Hepatocyte (in vitro differentiated cells): ENCODE measurements at places on chromosomes 16 and 17. TPM values are rescaled to one million over a fixed set of nuclear protein-coding genes. Genes with fewer than 3 reads are reported as not detected.

The DPEP3 gene
- total RNA-seq = not detected in 2 replicates

DNA sequence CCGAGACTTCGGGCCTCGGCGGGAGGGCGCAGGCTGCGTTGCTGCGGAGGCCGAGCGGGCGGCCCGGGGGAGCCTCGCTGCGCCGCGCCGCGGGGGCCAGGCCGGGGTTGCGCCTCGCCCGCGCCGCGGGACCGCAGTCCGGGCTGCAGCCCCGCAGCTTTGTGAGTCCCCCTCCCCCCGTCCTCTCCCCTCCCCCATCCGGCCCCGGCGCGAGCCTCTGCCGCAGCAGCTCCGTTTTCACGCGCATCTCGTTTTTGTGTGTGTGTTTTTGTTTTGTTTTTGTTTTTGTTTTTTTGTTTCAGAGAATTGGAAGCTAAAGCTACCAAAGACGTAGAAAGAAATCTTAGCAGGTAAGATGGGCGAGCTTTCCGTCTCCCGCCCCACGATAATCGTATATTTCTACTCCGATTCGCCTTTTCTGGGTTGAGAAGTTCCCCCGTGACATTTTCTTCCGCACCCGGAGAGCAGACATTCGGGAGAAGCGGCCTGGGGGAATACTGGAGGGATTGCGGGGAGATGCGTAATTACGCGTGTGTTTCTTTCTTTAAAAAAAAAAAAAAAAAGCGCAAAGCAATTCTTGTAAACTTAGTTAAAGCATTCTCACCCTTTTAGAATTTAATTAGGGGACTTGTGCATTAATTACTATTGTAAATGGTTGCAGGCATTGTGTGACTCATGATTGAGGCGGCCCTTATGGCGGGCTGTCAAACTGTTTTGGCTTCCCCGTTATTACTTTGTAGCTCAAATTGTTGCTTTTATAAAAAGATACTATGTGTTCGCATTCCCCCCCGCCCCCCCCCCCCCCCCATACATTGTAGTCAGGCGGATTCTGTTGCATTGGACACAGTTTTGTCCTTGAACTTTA is 732 bp downstream of the TNRC6A start:
- peak; percentile 52 for DNase-seq
- H3K27me3 ChIP-seq = no peaks in the 10 kb centered on the region
- no peaks in the 10 kb centered on the region for H3K36me3 ChIP-seq
- peak overlapping the region; percentile 97 for H3K4me3 ChIP-seq

GRCh38 chr16:54487933-54488332 is 201.3 kb upstream of the IRX3 start:
- H3K4me1 ChIP-seq = peaks cover 7% of the 10 kb centered on the region
- no peaks in the 10 kb centered on the region for H3K36me3 ChIP-seq
- no peaks in the 10 kb centered on the region for H3K27me3 ChIP-seq

The CDH8 gene
- 2.1 TPM in 2 replicates for total RNA-seq

The TMEM114 gene
- not detected in 2 replicates for total RNA-seq

DNA sequence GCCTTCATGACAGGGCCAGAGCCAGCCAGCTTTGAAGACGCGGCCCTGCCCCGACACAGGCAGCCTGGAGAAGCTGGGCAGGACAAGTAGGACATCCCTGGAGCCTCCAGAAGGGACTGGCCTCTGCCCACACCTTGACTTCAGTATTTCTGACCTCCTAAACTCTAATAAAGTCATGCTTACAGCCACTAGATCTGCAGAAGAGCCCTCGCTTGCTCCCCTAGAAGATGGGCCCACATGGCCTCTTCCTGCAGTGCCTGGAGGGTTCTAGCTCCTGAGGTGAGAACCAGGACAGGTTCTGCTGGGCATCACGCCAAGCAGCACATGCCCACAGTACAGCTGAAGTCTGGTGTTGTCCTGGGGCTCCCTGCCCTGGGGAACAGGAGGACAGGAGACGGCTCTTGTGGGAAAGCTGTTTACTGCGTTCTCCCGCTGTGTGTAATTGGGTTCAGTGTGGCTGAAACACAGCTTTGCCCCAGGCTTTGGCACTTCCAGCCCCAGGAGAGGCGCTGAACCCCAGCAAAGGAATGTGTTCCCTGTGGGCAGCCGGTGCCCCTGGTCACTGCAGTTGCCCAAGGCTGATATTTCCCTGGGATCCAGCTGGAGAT is 2.6 kb downstream of the APRT start:
- no peak overlapping the region for H3K27ac ChIP-seq
- H3K36me3 ChIP-seq = no peaks in the 10 kb centered on the region
- DNase-seq = no peak

DNA sequence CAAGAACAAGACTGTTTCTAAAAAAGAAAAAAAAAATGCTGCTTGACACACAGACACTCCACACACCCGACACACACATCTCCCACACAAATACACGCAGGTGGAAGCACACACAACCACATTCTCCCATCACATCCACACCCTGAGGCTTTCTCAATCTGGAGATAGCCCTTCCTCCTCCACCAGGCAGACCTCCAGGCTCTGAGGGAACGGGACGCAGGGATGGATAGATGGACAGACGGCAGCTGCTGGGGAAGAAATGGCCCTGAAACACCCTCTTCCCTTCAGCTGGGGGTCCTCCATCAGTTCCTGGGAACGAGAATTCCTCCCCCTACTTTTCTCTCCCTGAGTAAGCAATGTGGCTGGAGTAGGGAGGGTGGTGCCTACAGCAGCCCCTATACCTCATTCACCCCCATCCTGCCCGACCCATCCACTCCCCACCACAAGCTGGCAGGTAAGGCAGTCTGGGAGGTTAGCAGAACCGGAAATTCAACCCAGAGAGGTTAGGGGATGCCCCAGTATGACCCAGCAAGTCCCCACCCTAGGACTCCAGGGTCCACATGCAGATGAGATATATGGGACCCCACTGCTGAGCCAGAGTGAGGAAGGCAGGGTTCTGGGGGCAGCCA is 4.1 kb upstream of the LITAFD start:
- DNase-seq = no peak
- peak overlapping the region; percentile 88 for H3K27ac ChIP-seq
- no peak overlapping the region for H3K4me3 ChIP-seq
- H3K4me1 ChIP-seq = no peaks in the 10 kb centered on the region
- H3K27me3 ChIP-seq = no peaks in the 10 kb centered on the region
- no peaks in the 10 kb centered on the region for H3K36me3 ChIP-seq

The KRTAP3-2 gene
- not detected in 2 replicates for total RNA-seq

DNA sequence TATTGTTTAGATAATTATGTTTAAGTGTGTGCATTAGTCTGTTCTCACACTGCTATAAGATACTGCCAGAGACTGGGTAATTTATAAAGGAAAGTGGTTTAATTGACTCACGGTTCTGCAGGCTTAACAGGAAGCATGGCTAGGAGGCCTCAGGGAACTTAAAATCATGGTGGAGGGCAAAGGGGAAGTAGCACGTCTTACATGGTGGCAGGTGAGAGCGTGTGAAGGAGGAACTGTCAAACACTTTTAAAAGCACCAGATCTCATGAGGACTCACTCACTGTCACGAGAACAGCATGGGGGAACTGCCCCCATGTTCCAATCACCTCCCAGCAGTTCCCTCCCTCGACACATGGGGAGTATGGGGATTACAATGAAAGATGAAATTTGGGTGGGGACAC is 203.5 kb upstream of the GOT2 start:
- no peaks in the 10 kb centered on the region for H3K4me1 ChIP-seq
- H3K36me3 ChIP-seq = no peaks in the 10 kb centered on the region
- no peaks in the 10 kb centered on the region for H3K27me3 ChIP-seq
- no peak for DNase-seq

DNA sequence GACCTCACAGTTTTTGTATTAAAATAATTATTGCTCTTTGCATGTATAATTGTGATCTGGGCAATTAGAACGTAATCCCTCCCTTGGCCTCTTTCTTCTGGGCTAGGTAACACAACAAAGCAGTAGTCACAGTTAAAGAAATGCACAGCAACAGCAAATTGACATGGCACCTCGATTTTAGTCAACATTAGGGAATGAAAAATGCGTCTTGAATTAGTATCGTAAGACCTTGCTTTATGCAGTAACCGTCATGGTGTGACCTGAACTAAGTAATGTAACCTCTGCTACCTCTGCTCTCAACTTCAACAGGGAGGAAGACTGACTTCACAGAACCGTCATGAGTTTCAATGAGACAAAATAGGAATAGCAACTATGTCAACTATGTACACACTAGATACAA is 265.4 kb upstream of the MAF start:
- H3K27me3 ChIP-seq = no peaks in the 10 kb centered on the region
- no peaks in the 10 kb centered on the region for H3K36me3 ChIP-seq
- DNase-seq = no peak
- no peak overlapping the region for H3K27ac ChIP-seq
- no peaks in the 10 kb centered on the region for H3K4me1 ChIP-seq

GRCh38 chr17:45320349-45320930 is 3.6 kb upstream of the MAP3K14 start:
- no peaks in the 10 kb centered on the region for H3K36me3 ChIP-seq
- peak overlapping the region; percentile 77 for H3K27ac ChIP-seq
- peaks cover 23% of the 10 kb centered on the region for H3K4me1 ChIP-seq
- no peaks in the 10 kb centered on the region for H3K27me3 ChIP-seq
- no peak overlapping the region for H3K4me3 ChIP-seq
- no peak for DNase-seq

The ACAP1 gene
- total RNA-seq = not detected in 2 replicates

GRCh38 chr16:86874141-86874540 is 295.8 kb downstream of the FOXL1 start:
- no peaks in the 10 kb centered on the region for H3K36me3 ChIP-seq
- peaks cover 20% of the 10 kb centered on the region for H3K27me3 ChIP-seq
- peak; percentile 52 for DNase-seq
- no peak overlapping the region for H3K4me3 ChIP-seq

The CCL18 gene
- total RNA-seq = 1.5 and 3.6 TPM in 2 replicates

DNA sequence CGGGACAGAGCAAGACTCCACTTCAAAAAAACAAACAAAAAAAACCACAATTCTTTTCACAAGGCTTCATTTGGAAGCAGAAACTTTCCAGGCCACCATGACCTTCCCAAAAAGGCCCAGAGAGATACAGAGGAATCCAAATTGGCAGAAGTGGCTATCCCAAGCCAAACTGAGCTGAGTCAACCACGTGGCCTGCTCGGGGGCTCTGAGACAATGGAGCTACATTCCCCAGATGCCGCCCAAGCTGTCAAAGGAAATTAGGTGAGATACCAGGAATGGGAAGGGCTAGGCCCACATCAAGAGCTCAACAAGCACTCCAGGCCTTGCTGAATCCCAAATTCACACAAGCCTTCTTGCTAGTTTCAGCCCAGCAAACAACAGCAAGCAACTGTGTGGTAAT is 5.7 kb upstream of the EXOSC6 start:
- no peaks in the 10 kb centered on the region for H3K36me3 ChIP-seq
- H3K4me3 ChIP-seq = no peak overlapping the region
- no peak for DNase-seq

GRCh38 chr16:48451323-48451722 is 66.1 kb upstream of the SIAH1 start:
- no peak overlapping the region for H3K4me3 ChIP-seq
- no peak overlapping the region for H3K27ac ChIP-seq
- no peaks in the 10 kb centered on the region for H3K27me3 ChIP-seq

The CDH1 gene
- total RNA-seq = 190 and 193 TPM in 2 replicates

- peaks cover 56% of the 10 kb centered on the region for H3K4me1 ChIP-seq
- H3K36me3 ChIP-seq = peaks cover 8% of the 10 kb centered on the region
- no peak for DNase-seq
- H3K27ac ChIP-seq = peak overlapping the region; percentile 38
- no peak overlapping the region for H3K4me3 ChIP-seq
Observed at GRCh38 chr16:9099131-9099625, 7.7 kb downstream of the HAPSTR1 start.

DNA sequence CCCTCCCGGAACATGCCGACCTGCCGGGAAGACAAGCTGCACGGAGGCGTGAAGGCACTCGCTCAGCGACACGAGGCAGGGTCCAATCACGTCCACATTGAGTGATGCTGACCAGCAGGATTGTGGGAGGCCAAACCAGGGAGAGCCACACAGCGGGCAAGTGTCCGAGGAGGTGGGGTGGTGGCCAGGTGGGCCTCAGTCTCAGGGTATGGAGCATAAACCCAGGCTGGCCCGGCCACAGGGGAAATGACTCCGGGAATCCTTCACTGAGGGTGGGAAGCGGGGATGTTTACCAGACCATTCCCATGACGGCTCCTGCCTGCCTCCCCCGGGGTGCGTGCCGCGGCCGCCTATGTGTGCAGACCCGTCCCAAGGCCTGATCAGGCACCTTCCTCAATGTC is 62.5 kb downstream of the RPH3AL start:
- no peaks in the 10 kb centered on the region for H3K4me1 ChIP-seq
- H3K4me3 ChIP-seq = no peak overlapping the region
- no peaks in the 10 kb centered on the region for H3K36me3 ChIP-seq
- no peak overlapping the region for H3K27ac ChIP-seq

- no peaks in the 10 kb centered on the region for H3K27me3 ChIP-seq
- H3K36me3 ChIP-seq = no peaks in the 10 kb centered on the region
- H3K4me1 ChIP-seq = no peaks in the 10 kb centered on the region
- H3K27ac ChIP-seq = no peak overlapping the region
- H3K4me3 ChIP-seq = no peak overlapping the region
- DNase-seq = no peak
Observed at GRCh38 chr17:18378205-18378505, 577 bp downstream of the EVPLL start.

DNA sequence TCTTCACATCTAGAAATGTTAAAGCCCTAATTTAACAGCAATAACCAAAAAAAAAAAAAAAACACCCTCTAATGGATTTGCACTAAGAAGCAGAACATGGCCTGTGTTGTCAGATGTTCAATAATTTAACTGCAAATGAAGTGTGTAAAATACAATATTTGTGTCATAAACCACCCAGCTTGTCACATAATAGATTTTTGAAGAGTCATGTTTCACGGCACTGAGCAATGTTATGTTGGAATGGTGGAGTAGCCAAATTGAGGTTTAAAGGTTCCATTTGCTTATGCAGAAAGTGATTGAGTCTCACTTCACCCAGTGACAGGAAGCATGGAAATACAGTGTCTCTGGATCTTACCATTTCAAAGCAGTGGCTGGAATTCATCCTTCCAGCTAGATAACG is 173.2 kb upstream of the XYLT1 start:
- H3K4me3 ChIP-seq = no peak overlapping the region
- H3K27me3 ChIP-seq = no peaks in the 10 kb centered on the region
- no peaks in the 10 kb centered on the region for H3K4me1 ChIP-seq
- H3K27ac ChIP-seq = no peak overlapping the region
- H3K36me3 ChIP-seq = no peaks in the 10 kb centered on the region

The KRT25 gene
- not detected in 2 replicates for total RNA-seq

DNA sequence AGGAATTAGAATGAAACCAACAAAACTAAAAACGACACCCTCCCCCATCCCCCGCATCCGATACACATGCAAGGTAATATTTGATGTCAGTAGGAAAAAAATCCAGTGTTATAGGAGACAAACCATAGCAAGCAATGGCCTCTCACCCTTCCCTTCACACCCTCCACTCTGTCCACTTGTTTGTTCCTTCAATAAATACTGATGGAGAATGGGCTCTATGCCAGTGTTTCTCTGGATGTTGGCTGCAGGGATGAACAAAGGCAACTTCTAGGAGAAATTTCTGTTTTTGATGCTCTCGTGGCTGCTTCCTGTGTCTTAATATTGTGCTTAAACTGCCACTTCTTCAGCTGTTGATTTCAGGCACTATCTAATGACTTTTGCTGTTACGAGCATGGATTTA is 98.8 kb downstream of the WWOX start:
- H3K4me3 ChIP-seq = no peak overlapping the region
- H3K4me1 ChIP-seq = peaks cover 8% of the 10 kb centered on the region
- DNase-seq = no peak
